ENCODE measurements at places on chromosomes 3 and 15. TPM values are rescaled to one million over a fixed set of nuclear protein-coding genes. Genes with fewer than 3 reads are reported as not detected.

DNA sequence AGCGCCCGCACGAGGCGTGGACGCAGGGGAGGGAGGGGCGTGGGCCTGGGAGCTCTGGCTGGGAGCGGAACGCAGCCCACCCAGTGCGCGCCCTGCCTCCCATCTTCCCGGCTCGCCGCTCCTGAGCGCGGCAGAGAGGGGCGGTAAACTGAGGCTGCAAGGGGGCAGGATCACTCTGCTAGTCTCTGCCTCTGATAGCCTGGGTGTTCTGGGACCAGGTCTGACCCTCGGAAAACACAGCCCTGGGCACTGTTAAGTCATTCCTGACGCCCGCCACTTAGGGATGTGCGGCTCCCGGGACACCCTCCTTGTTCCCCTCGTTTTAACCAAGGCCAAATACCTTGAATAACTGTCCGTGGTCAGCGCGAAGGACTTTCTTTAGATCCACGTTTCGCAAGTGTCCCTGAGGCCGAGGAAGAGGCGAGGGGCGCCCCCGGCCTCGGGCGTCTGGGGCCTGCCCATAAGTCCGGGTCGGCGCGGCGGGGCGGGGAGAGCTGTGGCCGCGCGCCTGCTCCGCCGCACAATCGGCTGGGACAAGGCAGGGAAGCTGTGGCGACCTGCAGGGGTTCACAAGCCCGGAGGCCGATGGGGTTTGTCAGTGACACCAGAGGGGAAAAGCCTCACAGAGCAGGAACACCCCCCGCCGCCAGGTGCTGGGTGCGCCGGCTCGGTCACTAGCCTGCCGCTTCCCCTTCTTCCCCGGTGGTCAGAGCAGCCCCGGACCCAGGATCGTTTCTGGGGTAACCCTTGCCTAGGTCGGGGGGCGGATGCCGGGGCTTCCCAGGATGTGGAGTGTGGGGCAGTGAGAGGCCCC, 1.5 kb downstream of the ITPKA start:
- no peak for DNase-seq

DNA sequence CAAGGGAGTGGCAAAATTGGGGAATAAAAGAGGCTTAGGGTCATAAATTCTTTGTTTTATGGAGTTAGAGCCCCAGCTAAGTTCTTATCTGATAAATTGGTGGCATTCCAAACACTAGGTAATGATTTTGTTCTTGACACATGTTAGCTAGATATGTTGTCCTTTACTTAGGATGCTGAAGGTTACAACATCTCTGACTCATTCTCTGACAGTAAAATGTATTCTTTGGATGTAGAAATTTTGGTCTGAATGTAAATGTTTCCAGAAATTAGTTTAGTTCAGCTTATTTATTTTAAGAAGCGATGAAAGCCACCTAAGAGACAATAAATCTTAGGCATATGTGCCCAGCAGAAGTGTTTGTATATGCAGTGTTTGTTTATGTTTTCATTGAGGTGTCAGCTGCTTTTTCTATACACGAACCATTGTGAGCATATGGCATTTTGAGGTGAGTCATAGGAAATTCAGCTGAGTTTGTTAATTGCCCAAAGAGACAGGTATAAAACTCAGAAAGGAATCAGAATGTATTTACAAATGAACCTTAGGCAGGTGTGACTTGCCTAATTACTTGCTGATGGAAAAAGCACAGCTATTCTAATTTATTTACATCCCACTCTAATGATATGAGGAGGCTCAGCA, 247.7 kb downstream of the AGBL1 start:
- DNase-seq: no peak

GRCh38 chr3:30084316-30084715, 522.1 kb upstream of the TGFBR2 start:
- DNase-seq: no peak

GRCh38 chr3:183817639-183818038, 7.7 kb downstream of the MAP6D1 start:
- no peak for DNase-seq

The ACP3 gene
- polyA plus RNA-seq: 0.64 TPM

GRCh38 chr15:38975282-38975990, 410.8 kb upstream of the RASGRP1 start:
- no peak for DNase-seq

The ROPN1 gene
- 0.16 TPM for polyA plus RNA-seq

DNA sequence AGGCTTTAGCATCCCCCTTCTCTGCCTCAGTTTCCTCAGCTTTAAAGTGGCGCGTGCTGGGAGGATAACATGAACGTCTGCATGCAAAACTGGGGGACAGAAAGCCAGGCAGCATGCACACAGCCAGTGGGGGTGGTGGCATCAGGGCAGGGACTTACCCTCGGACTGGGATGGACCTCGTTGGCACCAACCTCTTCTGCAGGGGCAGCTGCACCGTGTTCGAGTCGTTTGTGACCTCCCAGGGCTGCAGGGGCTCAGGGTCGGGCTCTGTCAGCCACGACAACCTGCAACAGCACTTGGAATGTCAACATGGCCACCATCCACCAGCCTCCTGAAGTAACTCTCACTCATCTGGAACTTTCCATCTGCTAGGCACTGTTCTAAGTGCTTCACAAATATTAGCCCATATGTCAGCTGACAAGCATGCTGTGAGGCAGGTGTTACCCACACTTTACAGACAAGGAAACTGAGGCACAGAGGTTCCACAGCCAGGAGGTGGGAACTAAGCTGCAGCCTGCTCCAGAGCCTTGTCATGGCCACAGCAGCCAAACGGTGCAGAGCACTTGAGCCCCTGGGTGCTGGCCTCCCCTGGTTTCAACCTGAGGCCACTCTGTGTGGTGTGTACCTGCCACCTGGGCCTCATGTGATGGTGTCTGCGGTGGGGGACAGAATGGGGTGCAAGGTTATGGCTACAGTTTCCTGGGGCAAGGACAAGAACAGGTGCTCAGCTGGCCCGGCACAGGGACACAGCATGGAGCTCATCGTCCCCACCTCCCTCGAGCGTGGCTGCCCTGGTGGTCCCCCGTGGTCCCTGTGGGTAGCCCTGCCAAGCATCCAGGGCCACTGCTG, 6.7 kb downstream of the C3orf22 start:
- no peak for DNase-seq

The RETNLB gene
- not detected for polyA plus RNA-seq

DNA sequence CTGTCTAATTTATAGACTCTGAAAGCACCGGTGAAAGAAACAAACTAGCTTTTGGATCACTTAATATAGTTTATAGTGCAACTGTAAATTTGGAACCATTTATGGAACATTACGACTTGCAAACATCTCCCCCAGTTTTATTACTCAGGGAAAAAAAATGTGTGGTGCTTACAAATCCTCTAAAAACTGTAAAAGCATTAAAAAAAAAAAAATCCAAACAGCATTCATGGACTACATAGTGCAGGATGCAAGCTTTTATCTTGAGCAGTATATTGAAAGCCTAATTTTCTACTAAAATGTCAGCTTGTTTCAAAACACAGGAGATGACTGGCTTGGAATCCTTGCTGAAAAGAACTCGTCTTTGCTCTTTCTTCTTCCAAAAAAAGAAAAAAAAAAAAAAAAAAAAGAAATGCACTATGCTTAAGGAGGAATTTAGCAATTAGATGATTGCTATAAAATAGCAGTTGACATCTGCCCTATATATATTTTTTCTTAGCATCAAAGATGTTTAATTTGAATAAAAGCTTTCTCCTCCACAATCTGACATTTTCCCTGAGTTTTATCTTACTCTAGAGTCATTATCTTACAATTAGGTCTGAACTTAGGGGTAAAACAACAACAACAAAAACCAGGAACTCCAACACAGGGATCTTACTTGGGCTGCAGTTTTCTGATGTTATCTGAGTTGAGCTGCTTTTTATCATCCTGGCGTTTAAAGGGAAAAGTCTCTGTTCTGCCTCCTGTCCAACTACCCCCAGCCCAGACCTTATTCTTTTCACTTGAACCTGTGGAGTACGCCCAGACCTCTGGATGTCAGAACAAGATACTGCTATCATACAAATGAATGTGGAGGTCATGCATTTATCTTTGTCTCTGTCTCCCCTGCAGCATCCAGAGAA, 62.6 kb upstream of the PDZRN3 start:
- peak; percentile 22 for DNase-seq

- DNase-seq: no peak
Measured at GRCh38 chr15:76168237-76168984, 108.6 kb downstream of the TMEM266 start.

DNA sequence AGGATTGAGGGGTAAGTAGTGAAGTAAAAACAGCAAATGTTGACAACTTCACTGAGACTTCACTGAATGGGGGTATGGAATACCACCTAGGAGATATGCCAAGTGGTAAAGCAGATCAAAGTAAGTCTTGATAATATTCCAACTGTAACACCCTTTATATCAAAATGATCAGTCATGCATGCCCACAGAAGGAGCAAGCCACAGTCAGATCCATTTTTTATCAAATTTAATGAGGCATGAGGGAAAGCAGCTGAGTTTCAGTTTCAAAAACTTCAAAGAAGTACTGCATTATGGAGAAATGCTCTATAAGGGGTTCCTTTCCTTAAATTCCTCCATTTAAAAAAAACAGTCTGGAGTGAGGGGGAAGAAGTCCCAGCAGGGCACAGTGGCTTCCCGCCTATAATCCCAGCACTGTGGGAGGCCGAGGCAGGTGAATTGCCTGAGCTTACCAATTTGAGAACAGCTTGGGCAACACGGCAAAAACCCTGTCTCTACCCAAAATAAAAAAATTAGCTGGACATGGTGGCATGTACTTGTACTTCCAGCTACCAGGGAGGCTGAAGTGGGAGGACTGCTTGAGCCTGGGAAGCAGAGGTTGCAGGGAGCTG, 56.9 kb downstream of the TJP1 start:
- DNase-seq: no peak

GRCh38 chr3:16290007-16290826, 25.2 kb downstream of the OXNAD1 start:
- no peak for DNase-seq

DNA sequence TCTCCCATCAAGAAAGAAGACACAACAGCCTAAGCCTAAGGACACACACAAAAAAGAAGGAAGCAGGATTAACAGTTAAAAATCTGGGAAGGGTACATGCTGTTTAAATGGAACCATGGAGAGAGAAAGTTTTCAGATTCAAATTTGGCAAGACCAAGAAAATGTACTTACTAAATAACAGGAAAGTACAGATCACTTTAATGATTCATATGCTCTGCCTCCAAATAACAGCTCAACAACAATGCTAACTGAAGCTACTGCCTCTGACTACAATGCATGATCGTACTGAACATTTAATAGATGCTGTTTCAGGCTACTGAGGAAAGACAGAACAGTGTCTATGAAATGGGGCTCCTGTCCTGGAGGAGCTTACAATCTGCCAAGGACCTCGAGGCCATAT, 8.4 kb upstream of the NMB start:
- DNase-seq: no peak

The CDHR4 gene
- polyA plus RNA-seq: 0.10 TPM

DNA sequence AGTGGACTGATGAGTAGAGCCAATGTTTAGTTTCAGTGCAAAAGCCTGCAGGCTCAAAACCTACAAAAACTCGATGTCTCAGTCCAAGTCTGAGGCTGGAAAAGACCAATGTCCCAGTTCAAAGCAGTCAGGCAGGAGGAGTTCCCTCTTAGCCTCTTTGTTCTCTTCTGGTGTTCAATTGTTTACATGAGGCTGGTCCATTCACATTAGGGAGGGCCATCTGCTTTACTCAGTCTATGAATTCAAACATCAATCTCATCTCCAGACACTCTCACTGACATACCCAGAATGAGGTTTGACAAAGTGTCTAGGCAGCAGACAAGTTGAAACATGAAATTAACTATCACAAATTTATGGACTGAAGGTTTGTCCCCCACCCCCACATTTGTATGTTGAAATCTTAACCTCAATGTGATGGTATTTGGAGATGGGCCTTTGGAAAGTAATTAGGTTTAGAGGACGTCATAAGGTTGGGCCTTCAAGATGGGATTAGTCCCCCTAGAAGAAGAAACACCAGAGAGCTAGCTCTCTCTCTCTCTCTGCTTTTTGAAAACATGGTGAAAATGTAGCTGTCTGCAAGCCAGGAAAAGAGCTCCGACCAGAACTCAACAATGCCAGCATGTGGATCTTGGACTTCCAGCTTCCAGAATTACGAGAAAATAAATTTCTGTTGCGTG, 438.5 kb upstream of the RGMA start:
- no peak for DNase-seq

DNA sequence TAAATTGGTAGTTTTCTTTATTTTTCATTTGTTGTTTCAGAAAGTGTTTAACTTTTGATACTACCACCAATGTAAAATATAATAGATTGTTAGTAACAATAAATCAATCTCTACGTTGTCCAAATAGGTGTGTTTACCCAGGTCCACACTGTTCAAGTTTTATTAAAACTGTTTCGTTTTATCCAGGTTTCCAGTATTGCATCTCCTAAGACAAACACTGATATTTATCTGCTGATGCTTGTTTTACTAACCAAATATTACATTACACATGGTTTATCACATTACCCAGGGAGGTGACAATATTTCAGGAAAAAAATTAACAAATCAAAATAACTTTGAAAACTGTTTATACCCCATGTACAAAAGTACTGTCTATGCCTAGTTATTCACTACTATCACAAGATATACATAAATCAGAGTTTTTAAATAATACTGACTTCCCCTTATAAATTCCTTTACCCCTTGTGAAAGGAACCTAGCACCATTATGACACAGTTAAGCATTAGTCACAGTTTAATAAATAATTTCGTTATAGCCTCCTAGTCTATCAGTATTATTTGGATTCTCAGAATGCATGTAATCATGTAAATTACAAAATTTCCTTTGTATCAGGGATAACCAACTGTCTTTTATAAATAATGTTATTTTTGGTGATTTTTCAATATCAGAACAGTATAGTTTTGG, 205.3 kb downstream of the ZBTB20 start:
- DNase-seq: no peak

The CPNE9 gene
- 0.73 TPM for polyA plus RNA-seq

GRCh38 chr15:97604677-97605076, 355.8 kb upstream of the ARRDC4 start:
- DNase-seq: peak; percentile 7

The FURIN gene
- 91.6 TPM for polyA plus RNA-seq

- peak; percentile 9 for DNase-seq
Measured at GRCh38 chr3:9622438-9622837, 26.9 kb upstream of the MTMR14 start.

GRCh38 chr3:190053919-190054672, 66.6 kb downstream of the P3H2 start:
- no peak for DNase-seq

The RARRES1 gene
- 111 TPM for polyA plus RNA-seq

DNA sequence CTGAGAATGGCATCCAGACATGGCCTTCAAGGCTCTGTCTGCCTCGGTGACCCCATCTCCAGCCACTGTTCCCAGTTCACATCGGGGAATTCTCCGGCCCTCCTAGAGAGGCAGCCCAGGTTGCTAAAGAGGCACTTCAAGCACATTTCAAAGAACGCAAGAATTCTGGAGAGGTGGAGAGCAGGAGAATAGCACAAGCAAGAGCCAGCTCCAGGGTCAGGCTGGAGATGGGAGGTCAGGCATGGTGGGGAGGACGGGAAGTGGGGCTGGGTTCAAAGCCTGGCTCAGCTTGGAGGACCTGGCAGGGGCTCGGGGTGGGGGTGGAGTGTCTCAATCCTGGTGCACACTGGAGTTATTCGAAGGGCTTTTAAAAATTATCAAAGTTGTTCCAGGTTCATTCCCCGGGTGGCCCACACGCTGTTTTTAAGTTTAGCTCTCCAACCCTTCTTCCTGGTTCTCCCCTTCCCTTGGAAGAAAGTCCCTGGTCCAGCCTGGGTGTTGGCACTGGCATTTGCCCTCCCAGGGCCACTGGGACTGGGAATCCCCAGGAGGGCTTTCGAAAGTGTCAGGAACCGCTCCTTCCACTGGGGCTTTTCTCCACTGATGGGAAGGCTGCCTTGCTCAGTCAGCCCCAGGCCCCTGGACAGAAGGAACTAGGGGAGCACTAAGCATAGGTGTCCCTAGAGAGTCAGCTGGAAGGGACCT, 35.8 kb downstream of the ZNF710 start:
- DNase-seq: no peak
